Activated naive CD4-positive, alpha-beta T cell (primary cell): ENCODE measurements at places on chromosomes 1 and 21.

- no peak for DNase-seq
These were observed 69.3 kb downstream of the KCTD3 start for GRCh38 chr1:215636258-215636965.

DNA sequence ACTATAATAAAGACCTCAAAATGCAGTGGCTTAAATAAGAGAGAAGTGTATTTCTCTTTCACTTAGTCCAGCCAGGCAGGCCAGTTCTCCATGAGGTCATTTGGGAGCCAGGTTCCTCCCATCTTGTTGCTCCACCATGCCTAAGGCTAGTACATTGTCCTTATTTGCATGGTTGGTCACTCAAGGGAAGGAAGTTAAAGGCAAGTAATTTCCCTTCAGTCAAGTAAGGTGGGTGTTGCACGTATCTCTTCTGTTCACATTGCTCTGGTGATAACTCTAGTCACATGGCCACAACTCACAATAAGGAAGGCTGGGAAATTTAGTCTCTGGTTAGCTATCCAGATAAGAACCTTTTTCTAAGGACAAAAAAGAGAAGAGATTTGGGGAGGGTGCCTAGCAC, 27.2 kb upstream of the TADA1 start:
- no peak for DNase-seq

- DNase-seq: no peak
These were observed 23.1 kb downstream of the CRYZL1 start for GRCh38 chr21:33618407-33618806.

GRCh38 chr21:41141031-41141457, 26.9 kb upstream of the BACE2 start:
- no peak for DNase-seq

DNA sequence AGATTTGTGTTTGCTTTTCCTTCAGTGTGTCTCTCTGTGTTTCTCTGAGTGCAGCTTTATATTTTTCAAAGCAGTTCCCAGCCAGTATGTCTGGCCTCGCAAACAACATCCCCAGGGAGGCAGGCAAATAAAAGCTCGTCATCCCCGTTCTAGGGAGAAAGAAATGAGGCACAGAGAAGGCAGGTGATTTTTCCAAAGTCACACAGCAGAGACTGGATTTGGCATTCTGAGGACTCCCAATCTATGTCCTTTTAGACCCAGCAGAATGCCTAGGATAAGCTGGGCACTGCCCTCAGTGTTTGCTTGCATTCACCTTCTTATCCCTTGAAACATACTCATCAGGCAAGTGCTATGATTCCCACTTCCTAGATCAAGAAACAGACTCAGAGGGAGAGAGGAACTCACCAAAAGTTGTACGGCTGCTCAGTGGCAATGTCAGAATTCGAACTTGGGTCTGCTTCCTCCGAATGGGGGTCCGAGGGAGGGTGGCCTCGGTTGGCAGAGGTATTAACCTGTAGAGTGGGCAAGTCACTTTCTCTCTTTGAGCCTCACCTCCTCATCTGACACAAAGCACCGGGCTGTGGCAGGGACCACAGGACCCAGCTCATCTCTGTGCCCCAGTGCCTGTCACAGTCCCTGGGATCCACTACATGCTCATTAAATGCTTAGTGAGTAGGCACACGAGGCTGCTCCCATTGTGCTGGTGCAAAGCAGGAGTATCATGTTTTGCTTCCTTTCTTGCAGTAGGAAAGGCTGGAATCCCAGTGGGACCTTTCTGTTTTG, 4.2 kb downstream of the RAP1GAP start:
- no peak for DNase-seq
